ENCODE measurements at places on chromosomes 7 and 10.

- DNase-seq, result peak; percentile 79
Observed at GRCh38 chr7:94087664-94088352, 83.7 kb upstream of the BET1 start.

- no peak for DNase-seq
Observed at GRCh38 chr7:155440018-155440410, 17.9 kb upstream of the EN2 start.

- no peak for DNase-seq
Observed at GRCh38 chr7:77430927-77431326, 14.8 kb upstream of the GSAP start.

- DNase-seq, result no peak
Observed at GRCh38 chr10:68049289-68050078, 25.6 kb downstream of the HERC4 start.

- DNase-seq, result no peak
Observed at GRCh38 chr10:125151553-125152449, 8.6 kb downstream of the CTBP2 start.

DNA sequence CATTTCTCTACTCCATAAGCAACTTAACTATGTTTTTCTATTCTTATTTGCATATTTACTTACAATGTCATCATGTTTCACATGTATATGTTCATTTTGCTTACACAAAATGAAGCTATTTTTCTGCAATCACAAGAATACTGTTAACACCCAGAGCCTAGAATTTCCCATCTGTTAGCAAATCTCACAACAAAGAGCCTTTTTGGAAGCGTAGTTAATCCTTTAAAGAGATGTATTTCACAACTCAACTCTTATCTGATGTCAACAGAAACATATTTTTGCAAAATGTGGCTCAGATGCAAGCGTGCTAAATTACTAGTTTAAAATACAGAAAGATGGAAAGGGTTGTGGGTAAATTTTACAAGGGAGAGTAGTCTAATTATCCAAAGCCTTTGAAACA lies 110.6 kb upstream of the COL1A2 start:
- no peak for DNase-seq

- no peak for DNase-seq
Observed at GRCh38 chr10:77138541-77138940, 499.1 kb downstream of the KCNMA1 start.

DNA sequence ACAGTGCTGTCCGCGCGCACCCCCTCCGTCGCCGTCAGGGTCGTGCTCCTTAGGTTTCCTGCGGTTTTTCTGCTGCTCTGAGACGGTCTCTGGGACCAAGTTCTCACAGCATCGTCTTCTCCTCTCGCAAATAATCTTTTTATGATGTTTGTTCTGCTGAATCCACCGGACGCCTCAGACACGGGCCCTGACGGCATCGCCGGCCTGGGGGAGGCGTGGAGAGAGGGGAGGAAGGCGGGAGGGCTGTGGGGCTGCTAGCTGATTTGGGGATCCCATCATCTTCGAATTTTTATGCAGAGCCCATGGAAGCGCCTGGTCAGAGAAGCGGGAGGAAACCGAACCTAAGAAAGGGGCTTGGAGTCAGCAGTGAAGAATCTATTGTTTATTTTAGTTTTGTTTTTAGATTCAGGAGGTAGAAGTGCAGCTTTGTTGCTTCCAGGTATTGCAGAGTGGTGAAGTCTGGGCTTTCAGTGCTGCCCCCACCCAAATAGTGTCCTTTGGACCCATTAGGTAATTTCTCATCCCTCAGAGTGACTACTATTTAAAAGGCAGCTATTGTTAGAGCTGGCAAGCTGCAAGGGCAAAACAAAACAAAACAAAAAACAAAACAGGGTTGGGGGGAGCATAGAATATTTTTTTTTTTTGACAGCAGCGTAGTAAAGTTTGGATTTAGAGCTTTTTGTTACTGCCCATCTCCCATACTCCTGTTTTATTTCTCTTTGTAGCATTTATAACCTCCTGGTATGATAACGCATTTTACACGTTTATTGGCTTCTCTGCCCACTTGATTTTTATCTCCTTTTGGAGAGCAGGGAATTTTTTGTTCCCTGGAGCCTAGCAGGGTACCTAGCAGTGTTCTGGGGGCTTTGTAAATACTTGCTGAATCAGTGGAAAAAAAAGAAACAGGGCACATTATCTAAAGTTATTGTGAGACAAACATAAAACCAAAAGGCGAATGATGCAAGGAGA lies 92.6 kb downstream of the SPAG6 start:
- DNase-seq, result no peak

DNA sequence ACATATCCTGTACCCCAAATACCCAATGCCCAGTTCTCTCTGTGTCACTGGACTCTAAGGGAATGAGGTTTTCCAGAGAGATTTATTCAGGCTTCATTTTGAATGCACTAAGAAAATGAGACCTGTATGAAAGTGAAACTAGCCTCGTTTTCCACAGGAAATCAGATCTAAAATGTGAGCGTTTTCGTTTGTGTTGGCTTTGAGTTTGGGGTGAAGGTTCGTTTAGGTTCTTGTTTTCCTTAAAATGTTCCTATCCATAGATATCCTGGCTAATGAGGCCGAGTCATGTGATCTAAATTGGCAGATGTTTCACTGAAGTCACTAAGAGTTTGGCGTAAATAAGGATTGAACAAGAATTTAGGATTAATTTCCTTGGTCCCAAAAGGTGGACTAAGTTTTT lies 90.9 kb upstream of the BMPER start:
- DNase-seq, result no peak

DNA sequence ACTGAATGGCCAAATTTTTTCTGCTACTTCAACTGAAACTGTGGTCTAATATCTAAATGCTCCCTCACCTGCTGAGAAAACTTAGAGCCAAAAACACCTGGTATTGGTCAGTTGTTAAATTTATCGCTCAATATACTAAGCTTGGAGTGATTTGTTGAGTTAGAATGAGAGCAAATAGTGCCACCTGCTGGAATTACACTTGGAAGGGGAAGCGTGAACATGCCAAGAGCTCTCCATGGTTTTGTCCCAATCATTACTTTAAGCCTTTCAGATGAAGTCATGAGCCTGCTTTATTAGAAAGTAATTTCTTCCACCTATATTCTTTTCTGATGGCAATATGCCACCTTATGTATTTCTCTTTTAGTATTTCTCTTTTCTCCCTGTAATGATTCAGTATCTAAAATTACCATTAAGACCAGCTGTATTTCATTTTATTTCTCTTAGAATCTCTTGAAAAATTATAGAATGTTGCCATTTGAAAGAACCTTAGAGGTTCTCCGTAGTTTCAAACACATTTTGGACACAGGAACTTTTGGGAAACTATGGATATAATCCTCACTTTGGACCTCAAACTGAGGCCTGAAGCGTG lies 447.8 kb upstream of the C7orf33 start:
- peak; percentile 55 for DNase-seq

GRCh38 chr7:107949443-107949935 lies 53.5 kb downstream of the LAMB1 start:
- no peak for DNase-seq

DNA sequence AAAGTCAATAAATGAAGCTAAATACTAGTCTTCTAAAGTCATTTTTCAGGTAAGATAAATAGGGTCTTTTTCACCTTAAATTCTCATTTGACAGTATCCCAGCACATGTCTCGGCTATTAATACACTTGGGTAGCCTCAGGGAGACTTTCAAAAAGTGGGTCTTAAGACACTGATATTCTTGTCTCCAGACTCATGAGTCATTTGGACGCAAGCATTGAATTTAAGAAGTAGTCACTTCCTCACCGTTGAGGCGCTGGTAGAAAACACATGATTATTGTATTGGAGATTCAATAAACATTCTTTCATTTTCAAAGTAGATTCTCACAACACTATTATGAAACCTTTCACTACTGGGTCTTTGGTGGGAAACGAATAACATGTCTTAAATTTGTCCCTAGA lies 108.9 kb upstream of the SP8 start:
- peak; percentile 80 for DNase-seq

- DNase-seq, result peak; percentile 47
Observed at GRCh38 chr7:113698556-113699220, 220.1 kb downstream of the PPP1R3A start.

- peak; percentile 89 for DNase-seq
Observed at GRCh38 chr10:33143160-33143728, 185.2 kb upstream of the ITGB1 start.

Measured in epithelial cell of esophagus (primary cell).